NCI-H1417 (cell line): ENCODE measurements at places on chromosomes 4 and X.

DNA sequence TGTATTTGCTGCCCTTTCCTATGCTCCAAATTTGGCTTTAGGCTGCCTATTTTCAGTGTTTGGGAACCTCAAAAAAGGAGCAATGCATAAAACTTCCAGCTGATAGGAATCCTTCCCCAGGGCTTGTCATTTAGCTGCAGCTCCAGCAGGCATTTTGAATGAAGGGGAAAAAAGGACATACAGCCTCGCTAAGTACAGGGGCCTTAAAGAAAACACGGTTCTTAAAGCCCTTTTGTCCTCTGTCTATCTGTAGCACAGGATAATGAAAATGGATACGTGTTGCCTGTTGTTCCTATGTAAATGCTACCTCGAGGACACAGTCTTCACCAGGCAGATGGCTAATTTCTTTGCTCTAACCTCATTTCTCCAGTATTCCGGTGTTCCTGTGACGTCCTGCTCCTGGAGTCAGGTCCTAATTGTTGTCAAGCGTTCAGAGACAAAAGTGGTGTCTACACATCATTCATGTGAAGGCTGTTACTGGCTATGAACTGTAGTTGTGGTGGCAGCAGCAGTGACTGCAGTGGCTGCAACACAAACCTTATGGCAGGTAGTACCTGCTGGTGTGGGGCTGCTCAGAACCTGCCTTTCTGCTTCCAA lies 117.4 kb downstream of the MGST2 start:
- no peak for DNase-seq

- DNase-seq: no peak
Observed at GRCh38 chr4:138241281-138242075, 671 bp downstream of the SLC7A11 start.

- DNase-seq: peak; percentile 81
Observed at GRCh38 chrX:53433651-53434639, at the start of gene HSD17B10. Gene HSD17B10 (minus strand): TSS chrX:53434370. CDS start chrX:53434345, 25 bp downstream.

DNA sequence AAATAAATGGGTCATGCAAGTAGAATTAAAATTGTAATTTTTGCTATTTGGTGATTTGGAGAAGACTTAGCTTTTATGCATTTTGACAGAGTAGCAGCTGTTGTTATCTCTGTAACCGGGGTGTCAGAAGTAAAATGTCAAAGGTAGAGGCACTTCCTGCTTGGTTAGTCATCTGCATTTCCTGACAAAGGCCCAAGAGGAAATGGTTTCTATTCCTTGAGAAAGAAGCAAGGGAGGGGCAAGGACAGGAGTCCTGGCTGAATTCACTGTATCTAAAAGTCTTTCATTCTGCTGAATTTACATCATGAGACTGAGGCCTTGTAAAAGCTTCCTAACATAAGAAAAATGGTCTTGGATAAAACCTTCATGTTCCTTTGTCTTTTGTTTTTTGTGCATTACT lies 550.9 kb upstream of the BOD1L1 start:
- DNase-seq: no peak

DNA sequence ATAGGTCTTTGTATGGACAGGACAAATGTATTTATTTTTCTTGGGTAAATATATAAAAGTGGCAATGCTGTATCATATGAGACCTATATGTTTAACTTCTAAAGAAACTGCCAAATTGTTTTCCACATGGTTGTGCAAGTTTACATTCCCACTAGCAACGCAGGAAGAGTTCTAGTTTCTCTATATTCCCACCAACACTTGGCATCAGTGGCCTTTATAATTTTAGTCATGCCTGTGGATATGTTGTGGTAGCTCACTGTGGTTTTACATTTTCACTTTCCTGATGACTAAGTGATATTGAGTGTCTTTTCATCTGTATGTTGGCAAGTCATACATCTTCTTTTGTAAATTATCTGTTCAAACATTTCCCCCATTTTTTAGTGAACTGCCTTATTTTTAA lies 126.0 kb downstream of the EMCN start:
- no peak for DNase-seq

GRCh38 chrX:103774070-103774642 lies 2.5 kb upstream of the PLP1 start:
- no peak for DNase-seq
